ENCODE measurements at places on chromosomes 2 and 18. TPM values are rescaled to one million over a fixed set of nuclear protein-coding genes. Genes with fewer than 3 reads are reported as not detected.

GRCh38 chr18:79868168-79868784 is 70.5 kb downstream of the KCNG2 start:
- H3K27ac ChIP-seq: no peak overlapping the region
- H3K4me3 ChIP-seq: no peak overlapping the region
- H3K27me3 ChIP-seq: no peaks in the 10 kb centered on the region
- DNase-seq: no peak
- H3K36me3 ChIP-seq: no peaks in the 10 kb centered on the region

DNA sequence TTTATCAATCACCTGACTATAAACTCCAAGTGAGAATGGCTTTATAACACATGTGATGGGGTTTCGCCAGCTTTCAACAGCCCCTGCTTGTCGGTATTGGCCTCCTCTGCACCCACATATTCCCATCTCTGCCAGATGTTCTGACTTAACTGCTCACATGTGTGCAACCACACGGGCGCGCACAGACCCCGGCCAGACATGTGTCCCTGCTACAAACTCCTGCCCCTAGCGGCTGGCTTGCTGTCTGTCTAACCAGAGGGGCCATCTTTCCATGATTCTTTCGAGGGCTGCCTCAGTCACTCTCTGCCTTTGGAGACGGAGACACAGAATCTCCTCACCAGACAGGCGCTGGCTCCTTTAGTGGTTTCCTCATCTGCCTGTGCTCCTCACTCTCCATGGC is 15.3 kb downstream of the STON1 start:
- H3K27me3 ChIP-seq: no peaks in the 10 kb centered on the region
- H3K4me3 ChIP-seq: no peak overlapping the region
- no peak overlapping the region for H3K27ac ChIP-seq
- H3K4me1 ChIP-seq: no peaks in the 10 kb centered on the region
- no peaks in the 10 kb centered on the region for H3K36me3 ChIP-seq

Gene ERFE
- total RNA-seq: not detected

- no peaks in the 10 kb centered on the region for H3K4me1 ChIP-seq
- no peak for DNase-seq
- no peak overlapping the region for H3K27ac ChIP-seq
- H3K4me3 ChIP-seq: no peak overlapping the region
- H3K36me3 ChIP-seq: no peaks in the 10 kb centered on the region
- no peaks in the 10 kb centered on the region for H3K27me3 ChIP-seq
These were observed 268.6 kb downstream of the MYCN start for GRCh38 chr2:16208921-16209320.

DNA sequence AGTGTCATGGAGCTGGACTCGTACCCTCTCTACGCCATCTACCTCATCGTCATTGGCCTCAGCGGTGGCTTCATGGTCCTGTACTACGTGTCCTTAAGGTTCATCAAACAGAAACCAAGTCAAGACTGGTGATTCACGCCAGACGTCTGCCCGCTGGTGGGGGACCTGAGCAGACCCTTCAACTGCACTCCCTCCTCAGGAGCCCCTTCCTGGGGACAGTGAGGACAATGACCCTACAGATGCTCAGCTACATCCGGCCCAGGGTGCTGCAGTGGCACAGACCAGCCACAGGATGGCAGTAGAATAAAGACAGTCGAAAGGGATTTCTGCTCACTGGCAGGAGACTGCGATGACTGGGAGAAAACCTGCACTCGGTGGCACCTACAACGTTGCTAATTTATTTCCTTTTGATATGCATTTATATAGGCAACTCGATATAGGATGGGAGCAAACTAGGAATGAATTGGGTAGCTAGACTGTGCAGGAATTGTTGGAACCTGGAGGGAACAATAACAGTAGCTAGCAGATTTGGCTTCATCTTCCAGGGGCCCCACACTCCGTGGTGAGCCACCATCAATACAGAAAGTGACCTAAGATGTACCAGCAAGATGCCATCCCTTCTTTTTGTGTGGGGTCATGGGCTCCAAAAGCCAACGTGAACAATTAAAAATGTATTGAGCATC is 39.2 kb downstream of the ABCG8 start:
- no peak overlapping the region for H3K27ac ChIP-seq
- no peaks in the 10 kb centered on the region for H3K36me3 ChIP-seq
- DNase-seq: peak; percentile 51
- H3K27me3 ChIP-seq: peaks cover under 1% of the 10 kb centered on the region

DNA sequence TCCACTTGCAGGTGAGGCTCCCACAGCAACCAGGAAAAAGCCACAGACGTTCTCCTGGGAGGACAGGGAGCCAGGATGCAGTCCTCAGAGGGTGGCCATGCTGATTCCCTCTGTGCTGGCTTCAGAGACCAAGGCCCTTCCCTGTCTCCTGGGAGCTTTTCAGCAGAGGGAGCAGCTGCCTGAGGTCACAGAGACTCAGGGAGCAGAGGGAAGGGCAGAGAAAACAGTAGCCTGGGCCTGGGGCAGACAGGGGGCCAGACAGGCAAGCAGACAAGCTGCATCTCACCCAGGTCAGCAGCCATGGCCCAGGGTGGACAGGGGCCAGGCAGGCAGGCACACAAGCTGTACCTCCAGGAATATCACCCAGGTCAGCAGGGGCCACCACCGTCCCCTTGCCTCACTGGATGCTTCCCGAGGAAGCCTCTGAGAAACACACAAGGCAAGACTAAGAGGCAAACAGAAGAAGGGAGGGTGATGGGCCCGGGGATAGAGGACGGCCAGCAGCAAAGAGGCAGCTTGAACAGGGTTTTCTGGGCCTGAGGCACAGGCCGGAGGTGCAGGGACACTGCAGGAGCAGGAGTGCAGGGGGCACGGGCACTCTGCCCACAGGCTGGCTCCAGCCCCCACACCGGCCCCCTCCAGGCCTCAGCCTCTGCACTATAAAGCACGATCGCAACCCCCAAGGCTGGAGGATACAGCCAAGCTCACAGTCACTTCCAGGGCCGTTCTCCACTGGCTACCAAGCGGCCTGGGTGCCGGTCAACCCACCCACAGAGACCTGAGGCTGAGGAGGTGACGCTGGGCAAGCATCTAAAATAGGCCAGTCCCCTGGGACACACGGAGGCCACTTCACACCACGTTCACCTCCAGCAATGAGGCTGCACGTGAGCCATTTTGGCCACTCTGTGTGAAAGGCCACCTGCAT is 6.1 kb downstream of the SLC66A2 start:
- DNase-seq: no peak
- H3K36me3 ChIP-seq: peaks cover 21% of the 10 kb centered on the region
- H3K27me3 ChIP-seq: no peaks in the 10 kb centered on the region
- H3K27ac ChIP-seq: no peak overlapping the region
- H3K4me3 ChIP-seq: no peak overlapping the region

GRCh38 chr2:5940596-5941535 is 248.7 kb downstream of the SOX11 start:
- H3K27ac ChIP-seq: no peak overlapping the region
- no peaks in the 10 kb centered on the region for H3K4me1 ChIP-seq
- H3K36me3 ChIP-seq: no peaks in the 10 kb centered on the region

Gene REG1B
- not detected for total RNA-seq

Gene ZAP70
- 302 TPM for total RNA-seq

DNA sequence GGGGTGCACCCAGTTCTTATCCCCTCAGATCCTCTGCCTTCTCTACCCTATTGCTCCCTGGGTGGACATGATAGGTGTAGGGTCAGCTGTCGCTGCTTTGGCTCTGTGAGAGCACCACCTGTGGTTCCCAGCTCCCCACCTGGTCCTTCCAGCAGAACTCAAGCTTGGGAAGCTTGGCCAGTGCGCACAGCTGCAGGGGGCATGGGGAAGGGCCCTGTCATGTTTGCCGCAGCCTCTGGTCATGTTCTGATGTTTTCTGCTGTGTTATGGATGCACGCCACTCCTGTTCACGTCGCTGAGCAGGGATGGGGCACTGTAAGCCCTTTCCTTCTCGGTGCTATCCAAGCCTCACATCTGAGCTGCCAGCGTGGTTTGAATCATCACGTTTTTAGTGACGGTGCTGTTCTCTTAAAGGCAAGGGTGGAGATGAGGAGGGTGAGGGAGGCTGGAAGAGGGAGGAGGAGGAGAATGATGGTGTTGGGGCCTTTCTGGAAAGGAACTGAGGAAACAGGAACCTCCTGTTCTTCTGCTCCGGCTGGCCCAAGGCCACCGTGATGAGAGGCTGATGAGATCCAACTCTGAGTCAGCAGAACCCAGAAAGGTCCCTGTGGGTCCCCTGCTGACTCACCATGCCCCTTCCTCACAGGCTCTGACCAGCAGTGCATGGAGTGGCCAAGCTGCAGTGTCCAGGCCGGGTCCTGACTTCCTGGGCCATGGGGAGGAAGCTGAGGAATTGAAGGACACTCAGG is 78.0 kb downstream of the LIPG start:
- H3K4me1 ChIP-seq: no peaks in the 10 kb centered on the region
- H3K27ac ChIP-seq: no peak overlapping the region
- no peaks in the 10 kb centered on the region for H3K36me3 ChIP-seq
- H3K4me3 ChIP-seq: no peak overlapping the region
- H3K27me3 ChIP-seq: peaks cover 2% of the 10 kb centered on the region

Gene MYOM1
- total RNA-seq: 0.22 TPM

- H3K27ac ChIP-seq: no peak overlapping the region
- DNase-seq: no peak
- no peak overlapping the region for H3K4me3 ChIP-seq
- H3K27me3 ChIP-seq: no peaks in the 10 kb centered on the region
These were observed 51.8 kb downstream of the USP34 start for GRCh38 chr2:61419129-61419528.

- no peak overlapping the region for H3K27ac ChIP-seq
- no peak overlapping the region for H3K4me3 ChIP-seq
- no peak for DNase-seq
- no peaks in the 10 kb centered on the region for H3K4me1 ChIP-seq
These were observed 82.9 kb downstream of the NFATC1 start for GRCh38 chr18:79478484-79479115.

Data from activated T-helper 1 cell treated with anti-CD3 and anti-CD28 coated beads, Interleukin-12 subunit alpha, Interleukin-12 subunit beta, Interleukin-2, Interleukin-4 antibody, amounts not matched to agents 30 ng/mL and 10 ng/mL and 1 ng/mL, durations not matched to agents 14 hours and 24 hours and 36 hours (primary cell).